NCI-H2081 (cell line): ENCODE measurements at places on chromosomes 7 and 10.

DNA sequence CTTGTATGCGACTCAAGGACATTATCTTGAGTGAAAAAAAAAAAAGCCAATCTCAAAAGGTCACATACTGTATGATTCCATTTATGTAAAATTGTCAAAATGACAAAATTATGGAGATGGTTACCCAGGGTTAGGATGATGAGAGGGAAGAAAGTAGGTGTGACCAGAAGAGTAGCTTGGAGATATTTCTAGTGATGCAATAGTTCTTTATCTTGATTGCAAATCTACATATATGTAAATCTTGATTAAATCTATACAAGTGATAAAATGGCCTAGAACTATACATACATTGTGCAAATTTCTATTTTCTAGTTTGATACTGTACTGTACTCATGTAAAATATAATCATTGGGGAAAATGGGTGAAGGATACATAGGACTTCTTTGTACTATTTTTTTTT lies 4.6 kb downstream of the CEP41 start:
- no peak for DNase-seq

DNA sequence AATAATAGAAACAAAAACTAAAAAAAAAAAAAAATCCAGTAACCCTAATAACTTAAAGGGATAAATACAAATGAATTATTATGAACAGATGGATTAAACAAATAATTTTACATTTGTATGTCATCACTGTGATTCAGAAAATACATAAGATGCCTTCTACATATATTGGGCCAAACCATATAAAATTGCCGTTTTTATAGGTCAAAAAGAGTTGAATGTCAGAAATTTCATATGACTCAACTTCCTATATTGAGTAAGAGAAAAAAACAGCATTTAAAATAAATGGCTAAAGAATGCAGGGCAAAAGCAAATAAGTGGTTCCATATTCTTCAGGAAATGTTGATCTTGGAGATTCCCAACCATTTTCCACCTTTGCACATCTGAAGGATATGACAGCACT lies 9.4 kb downstream of the SLC35B4 start:
- no peak for DNase-seq

GRCh38 chr10:81953420-81953819 lies 78.4 kb downstream of the NRG3 start:
- DNase-seq: no peak

- DNase-seq: peak; percentile 68
These were observed 26.9 kb downstream of the ASAH2 start for GRCh38 chr10:50224330-50224952.

DNA sequence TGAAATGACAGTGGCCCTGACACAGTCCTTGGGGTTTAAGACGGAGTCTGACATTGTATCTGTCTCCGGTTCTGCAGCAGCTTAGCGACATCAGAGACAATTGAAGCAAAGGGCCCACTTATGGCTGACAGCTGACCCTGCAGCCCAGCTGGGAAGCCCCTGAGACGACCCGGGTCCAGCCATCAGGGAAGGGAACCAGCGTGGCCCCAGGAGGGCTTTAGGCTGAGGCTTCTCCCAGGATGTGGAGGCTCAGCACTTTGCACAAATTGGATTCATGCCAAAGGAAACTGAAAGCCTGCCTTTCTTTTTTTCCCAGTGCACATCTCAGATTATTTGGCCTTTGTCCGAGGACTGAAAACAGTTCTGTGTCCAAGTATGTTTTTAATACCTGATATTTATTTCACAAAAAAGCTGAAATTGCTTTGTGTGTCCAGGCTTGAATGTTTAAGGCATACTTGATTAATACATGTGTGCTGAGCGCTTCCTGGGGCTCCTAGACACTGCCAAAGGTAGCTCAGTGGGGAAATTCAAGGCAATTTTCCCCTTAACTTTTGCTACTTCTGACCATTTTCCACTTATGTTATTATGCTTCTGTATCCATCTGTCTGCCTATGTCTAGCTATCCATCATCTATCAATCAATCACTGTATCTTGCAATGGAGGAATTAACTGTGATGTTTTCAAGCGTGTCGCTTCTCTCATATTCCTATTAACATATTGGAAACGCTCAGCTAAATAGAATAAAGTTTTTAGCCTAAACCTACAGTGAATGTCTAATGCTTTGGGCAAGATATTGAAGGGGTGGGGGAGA lies 34.8 kb downstream of the KLF6 start:
- no peak for DNase-seq

- no peak for DNase-seq
These were observed 611.2 kb downstream of the SDK1 start for GRCh38 chr7:3912291-3912690.

GRCh38 chr10:46232084-46232483 lies 54.7 kb upstream of the ANTXRL start:
- DNase-seq: no peak

DNA sequence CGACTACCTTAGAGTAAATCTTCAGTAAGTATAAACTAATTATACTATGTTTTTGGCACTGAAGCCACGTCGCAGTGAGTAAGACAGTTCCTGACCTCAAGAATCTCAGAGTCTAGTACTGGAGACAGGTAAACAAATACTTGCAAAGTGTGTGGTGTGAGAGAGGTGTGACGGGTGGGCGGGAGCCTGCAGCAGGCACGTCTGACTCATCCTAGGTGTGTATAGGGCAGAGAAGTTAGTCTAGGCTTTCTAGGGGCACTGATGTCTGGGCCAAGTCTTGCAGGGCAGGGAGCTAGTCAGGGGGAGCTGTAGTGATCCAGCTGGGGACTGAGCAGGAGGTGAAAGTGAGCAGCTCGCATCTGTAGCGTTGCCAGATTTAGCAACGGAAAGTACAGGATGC lies 35.9 kb upstream of the SFTPD start:
- DNase-seq: no peak

- no peak for DNase-seq
These were observed 270.7 kb downstream of the RPS24 start for GRCh38 chr10:78304091-78305045.

- DNase-seq: no peak
These were observed 2.3 kb downstream of the DENND2A start for GRCh38 chr7:140638173-140638791.

DNA sequence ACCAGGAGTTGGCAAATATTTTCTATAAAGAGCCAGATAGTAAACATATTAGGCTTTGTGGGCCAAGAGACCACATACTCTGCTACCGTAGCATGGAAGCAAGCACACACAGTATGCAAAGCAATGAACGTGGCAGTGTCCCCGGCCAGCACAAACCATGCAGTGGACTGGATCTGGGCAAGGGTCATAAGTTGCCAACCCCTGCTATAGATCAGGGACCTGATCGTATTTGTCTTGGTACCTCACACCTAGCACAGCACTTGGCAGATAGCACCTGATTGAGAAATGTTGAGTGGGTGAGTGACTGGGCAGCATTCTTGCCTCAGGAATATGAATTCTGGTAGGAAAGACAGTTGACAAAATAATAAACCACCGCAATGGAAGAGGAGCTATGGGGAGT lies 331.9 kb downstream of the FGFR2 start:
- DNase-seq: no peak

- no peak for DNase-seq
These were observed 218.7 kb downstream of the GALNT17 start for GRCh38 chr7:71350680-71351079.

DNA sequence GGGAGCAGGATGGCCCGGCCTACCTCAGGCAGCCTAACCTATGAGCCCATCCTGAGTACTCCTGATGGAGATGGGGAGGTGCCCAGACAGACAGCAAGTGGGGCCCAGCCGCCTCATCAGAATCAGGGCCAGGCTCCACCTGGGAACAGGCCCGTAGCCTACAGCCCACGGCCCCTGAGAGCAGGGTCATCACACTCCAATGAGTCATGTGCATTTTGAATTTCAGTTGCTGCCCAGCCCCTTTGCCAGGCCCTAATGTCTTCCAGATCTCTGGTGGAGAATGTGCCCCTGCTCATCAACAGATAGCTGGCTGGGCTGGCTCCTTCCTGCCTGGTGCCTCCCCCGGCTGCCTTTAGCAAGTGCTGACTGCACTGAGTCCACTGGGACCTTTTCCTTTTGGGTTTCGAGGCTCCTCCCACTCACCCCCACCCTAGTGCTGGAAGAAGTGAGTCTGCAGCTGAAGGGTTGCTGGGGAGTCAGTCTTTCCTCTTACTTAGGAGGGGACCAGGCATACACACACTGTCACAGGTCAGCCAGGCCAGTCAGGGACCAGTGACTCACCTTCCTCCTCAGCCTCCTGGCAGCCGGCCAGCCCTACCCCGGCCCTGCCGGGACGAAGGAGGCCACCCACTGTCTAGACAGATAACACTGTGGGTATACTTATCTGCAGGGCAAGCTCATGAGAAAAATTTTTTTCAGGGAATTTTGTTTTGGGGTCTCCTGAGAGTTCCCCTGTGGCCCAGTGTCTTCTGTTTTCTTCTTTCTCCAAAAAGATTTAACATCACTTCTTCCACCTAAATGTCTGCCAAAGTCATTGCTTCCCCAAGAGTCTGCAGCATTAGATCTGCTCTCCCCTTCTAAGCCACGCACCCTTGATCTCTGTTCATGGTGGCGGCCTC lies 9.1 kb upstream of the ASIC3 start:
- DNase-seq: no peak

GRCh38 chr10:33291053-33291592 lies 43.3 kb downstream of the NRP1 start:
- DNase-seq: no peak

DNA sequence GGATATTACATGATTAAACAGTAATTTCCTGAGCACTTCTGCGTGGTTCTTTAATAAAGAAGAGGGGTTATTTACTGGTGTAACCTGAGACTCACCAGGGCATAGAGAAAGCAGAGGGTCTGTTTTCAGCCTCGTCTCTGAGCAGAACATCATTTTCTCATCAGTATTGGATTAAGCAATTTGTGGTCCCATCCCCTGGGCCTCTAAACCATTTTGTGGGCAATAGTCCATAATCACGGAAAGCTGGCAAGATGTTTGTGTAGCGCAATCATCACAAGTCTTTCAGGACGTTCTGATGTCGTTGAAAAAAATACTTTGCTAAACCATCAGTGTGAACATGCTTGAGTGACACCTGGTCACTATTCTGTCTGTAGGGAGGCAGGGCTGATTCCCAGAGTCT lies 37.1 kb upstream of the SEC61G start:
- no peak for DNase-seq

GRCh38 chr7:70093205-70093904 lies 495.1 kb downstream of the AUTS2 start:
- DNase-seq: peak; percentile 20

- DNase-seq: no peak
These were observed 41.5 kb upstream of the SEMA3C start for GRCh38 chr7:80960244-80960795.

DNA sequence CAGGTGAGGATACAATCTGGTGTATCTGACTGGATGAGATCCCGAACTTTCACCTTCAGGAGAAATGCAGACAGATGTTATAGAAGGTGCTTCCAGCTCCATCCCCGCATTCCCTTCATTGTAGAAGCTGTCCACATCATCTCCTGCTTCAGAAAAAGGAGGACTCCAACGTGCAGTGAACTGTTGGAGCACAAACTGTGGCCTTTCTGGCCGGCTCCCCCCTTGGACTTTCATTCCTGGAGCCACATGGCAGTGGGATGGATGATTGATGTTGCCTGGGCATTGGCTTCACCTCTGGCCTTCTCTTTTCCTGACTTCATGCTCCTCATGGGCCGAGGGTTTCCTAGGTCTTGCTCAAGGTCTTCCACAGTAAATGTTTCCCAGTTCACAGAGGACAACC lies 29.6 kb upstream of the ZNF273 start:
- DNase-seq: no peak

DNA sequence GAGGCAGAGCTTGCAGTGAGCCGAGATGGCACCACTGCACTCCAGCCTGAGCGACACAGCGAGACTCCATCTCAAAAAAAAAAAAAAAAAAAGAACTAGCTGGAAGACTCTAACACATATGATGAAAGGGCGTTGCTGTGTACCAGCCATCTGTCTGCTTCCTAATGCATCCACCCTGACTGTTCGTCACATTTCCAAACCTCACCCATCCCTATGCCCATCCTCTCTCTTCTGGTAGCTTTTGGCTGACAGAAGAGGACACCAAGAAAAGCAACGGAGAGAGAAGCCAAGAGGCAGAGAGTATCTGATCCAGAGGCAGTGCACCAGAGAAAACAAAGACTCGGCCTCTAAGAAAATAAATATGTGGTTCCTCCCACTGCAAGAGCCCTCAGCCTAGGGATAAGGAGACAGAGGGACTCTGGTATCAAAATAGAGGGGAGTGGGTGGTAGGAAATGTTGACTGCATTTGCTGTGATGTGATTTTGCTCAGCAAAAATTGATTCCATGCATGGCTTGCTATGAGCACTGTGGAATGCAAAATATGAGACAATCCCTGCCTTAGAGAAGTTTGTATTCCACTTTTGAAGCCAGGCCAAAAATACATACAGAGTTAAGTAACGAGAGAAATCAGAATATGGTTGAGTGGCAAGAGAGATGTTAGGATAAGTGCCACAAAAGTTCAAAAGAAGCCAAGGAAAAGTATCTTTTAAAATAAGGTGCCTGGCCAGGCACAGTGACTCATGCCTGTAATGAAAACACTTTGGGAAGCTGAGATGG lies 100.8 kb upstream of the STK17A start:
- no peak for DNase-seq

GRCh38 chr7:4100691-4101090 lies 581.4 kb upstream of the FOXK1 start:
- no peak for DNase-seq

- peak; percentile 55 for DNase-seq
These were observed 11.3 kb upstream of the SAMD8 start for GRCh38 chr10:75099952-75100763.

DNA sequence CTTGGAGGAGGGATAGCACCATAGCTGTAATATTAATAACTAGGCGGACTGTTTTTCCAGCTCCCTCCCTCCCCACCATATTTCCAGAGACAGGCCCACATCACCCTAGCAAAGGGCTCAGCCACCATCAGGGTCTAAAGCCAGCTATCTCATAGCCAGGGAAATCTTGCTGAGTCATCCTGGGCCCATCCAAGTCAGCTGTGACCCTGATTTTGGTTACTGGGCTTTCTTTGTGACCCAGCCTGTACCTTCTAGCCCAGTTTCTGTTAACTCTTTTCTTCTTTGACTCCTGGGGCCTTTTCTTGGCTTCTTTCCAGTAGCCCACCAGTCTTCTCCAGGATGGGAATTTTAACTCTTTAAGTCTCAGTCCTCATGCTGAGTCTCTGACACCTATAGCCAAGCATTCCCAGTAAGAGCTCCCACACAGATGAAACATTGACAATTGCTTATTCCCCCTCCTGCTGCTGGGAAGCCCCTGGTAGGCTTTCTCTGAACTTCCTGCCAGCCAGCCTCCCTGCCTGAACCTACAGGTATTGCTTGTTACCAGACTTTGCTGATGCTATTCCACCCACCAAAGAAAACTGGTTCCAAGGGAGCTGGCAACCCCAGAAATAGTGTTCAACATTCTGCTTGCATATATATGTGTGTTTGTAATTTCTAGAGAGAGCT lies 34.8 kb upstream of the ADO start:
- DNase-seq: no peak

DNA sequence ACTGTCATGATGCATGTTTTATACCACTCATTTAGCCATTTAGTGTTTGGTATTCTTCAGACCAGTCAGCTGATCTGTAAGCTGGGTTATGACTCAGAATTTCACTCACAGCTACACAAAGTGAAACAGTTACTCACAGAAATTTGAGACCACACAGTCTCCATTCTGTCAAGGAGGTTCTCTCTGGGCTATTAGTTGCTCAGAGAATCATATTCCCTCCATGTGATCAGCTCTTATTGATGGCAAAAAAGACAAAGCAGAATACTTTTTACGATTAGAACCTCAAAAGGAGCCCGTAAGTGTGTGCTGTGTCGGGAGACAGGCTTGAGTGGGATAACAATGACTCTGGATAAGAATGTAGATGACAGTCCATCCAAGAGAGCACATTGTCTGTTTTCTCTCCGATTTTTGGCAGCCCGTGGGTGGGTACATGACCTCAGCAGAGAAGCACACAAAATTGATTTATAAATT lies 277.6 kb upstream of the SORCS1 start:
- no peak for DNase-seq
